ENCODE measurements at places on chromosomes 2 and 18. TPM values are rescaled to one million over a fixed set of nuclear protein-coding genes. Genes with fewer than 3 reads are reported as not detected.

GRCh38 chr2:20236496-20236895 lies 11.6 kb upstream of the SDC1 start:
- H3K27ac ChIP-seq, result no peak overlapping the region
- no peak overlapping the region for H3K4me3 ChIP-seq
- no peaks in the 10 kb centered on the region for H3K36me3 ChIP-seq
- DNase-seq, result no peak

DNA sequence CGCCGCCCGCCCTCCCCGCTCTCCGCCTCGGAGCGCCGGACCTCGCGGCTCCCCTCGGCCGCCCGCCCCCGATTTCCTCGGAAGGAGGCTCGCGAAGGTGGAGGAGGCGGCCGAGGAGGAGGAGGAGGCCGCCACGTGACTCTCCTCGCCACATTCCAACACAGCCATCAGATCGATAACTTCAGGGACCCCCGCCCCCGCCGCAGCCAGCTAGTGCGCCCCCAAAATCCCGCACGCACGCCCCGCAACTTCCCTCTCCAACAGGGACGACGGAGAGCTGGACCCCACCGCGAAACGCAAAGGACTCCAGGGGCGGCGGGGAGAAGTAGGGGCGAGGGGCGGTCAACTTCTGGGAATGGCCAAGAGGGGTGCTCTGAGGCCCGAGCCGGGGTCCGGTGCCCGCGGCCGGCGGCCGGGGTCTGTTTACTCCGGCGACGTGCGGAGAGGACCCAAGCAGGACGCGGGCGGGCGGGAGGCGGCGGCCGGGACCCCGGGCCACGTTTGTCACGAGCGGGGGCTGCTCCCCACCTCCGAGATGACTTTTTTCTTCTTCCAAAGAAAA lies 2.0 kb downstream of the ZNF521 start:
- no peak overlapping the region for H3K27ac ChIP-seq
- H3K36me3 ChIP-seq, result no peaks in the 10 kb centered on the region
- DNase-seq, result no peak
- no peak overlapping the region for H3K4me3 ChIP-seq

- H3K4me3 ChIP-seq, result no peak overlapping the region
- H3K27me3 ChIP-seq, result peaks cover 16% of the 10 kb centered on the region
- no peak overlapping the region for H3K27ac ChIP-seq
- H3K4me1 ChIP-seq, result no peaks in the 10 kb centered on the region
- no peaks in the 10 kb centered on the region for H3K36me3 ChIP-seq
- DNase-seq, result no peak
Observed at GRCh38 chr2:24984912-24985311, 13.2 kb upstream of the DNAJC27 start.

- H3K27me3 ChIP-seq, result no peaks in the 10 kb centered on the region
- H3K36me3 ChIP-seq, result no peaks in the 10 kb centered on the region
- no peak for DNase-seq
- H3K27ac ChIP-seq, result no peak overlapping the region
Observed at GRCh38 chr2:7278984-7279383, 361.8 kb downstream of the RNF144A start.

GRCh38 chr18:67373636-67374035 lies 142.9 kb downstream of the DSEL start:
- H3K4me3 ChIP-seq, result no peak overlapping the region
- DNase-seq, result no peak
- no peaks in the 10 kb centered on the region for H3K27me3 ChIP-seq
- H3K27ac ChIP-seq, result no peak overlapping the region

- H3K36me3 ChIP-seq, result no peaks in the 10 kb centered on the region
- H3K27ac ChIP-seq, result no peak overlapping the region
- DNase-seq, result no peak
Observed at GRCh38 chr2:117273009-117273671, 541.4 kb upstream of the DDX18 start.

DNA sequence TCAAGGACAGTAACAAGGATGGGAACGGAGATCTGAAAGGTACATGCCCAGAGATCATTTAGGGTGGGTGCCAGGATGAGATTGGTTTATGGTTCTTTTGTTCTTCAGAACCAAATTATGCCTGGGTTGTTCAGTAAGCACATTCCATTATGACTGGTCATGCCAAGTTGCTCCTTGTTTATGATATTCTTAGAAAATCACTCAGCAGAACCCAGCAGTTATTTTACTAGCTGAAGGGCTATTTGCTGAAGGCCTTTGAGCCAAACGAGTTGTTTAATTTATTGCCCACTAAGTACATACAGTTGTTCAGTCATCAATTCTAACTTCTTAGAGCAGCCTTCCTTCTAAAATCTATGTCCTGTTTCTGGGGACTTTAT lies 635 bp downstream of the SLC3A1 start:
- H3K4me3 ChIP-seq, result no peak overlapping the region
- no peak overlapping the region for H3K27ac ChIP-seq
- H3K36me3 ChIP-seq, result no peaks in the 10 kb centered on the region
- H3K27me3 ChIP-seq, result peaks cover 21% of the 10 kb centered on the region

GRCh38 chr2:189477756-189478155 lies 36.5 kb downstream of the WDR75 start:
- H3K27me3 ChIP-seq, result no peaks in the 10 kb centered on the region
- peaks cover 37% of the 10 kb centered on the region for H3K36me3 ChIP-seq
- no peaks in the 10 kb centered on the region for H3K4me1 ChIP-seq
- H3K4me3 ChIP-seq, result no peak overlapping the region
- no peak overlapping the region for H3K27ac ChIP-seq

- no peak overlapping the region for H3K4me3 ChIP-seq
- no peaks in the 10 kb centered on the region for H3K27me3 ChIP-seq
- H3K36me3 ChIP-seq, result no peaks in the 10 kb centered on the region
- peaks cover under 1% of the 10 kb centered on the region for H3K4me1 ChIP-seq
- no peak overlapping the region for H3K27ac ChIP-seq
Observed at GRCh38 chr2:235564884-235565530, 71.2 kb downstream of the AGAP1 start.

Gene KCNE4
- not detected for total RNA-seq

Gene ASTL
- not detected for total RNA-seq

Gene CPLX4
- not detected for total RNA-seq

Gene TRABD2A
- 0.33 TPM for total RNA-seq

Gene UGT1A10
- not detected for total RNA-seq
